Brain (organoid and tissue), 16 donors: ENCODE measurements at places on chromosomes 3 and 15.

GRCh38 chr15:59298225-59298853, 74.3 kb downstream of the MYO1E start:
- DNase-seq: no peak

DNA sequence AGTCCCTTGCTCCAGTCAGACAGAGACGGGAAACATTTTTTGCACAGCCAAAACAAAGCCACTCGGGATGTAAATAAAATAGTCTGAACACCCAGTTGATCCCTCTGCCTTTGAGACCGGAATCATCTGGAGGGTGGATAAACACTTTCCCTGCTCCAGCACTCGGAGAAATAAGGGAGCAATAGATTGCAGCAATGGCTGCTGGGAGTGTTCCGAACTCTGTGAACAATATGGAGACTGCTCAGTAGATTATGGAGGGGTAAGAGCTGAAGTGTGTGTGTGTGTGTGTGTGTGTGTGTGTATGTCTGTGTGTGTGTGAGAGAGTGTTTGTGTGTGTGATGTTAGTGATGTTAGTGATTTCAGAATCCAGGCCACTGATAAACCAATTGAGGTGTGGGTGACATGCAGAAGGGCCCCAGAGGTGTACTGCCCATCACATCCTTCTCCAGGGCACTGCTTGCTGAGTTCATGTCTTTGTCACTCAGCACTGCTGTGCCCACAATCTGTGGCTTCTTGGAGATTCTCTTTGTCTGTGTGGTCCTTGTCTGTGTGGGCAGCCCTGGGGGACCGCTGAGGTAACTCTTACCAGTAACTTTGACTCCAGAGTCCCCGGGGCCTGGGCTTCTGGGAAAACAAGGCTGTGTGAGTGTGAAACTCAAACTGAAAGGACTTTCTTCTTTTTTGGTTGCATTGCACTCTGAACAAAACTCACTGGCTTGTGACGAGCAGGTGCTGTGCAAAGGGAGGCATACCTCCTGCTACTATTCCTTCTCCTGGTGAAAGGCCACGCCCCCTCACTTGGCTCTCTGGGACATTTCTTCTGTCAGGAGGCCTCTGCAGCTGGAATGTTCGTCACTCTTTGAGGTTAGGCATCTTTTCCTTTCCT, 23.0 kb downstream of the CRYGS start:
- no peak for DNase-seq

- DNase-seq: no peak
Observed at GRCh38 chr15:92892201-92892555, 7.9 kb upstream of the CHD2 start.

- DNase-seq: no peak
Observed at GRCh38 chr15:79957741-79958140, 13.3 kb downstream of the BCL2A1 start.

- DNase-seq: no peak
Observed at GRCh38 chr3:157247391-157247790, 87.4 kb upstream of the CCNL1 start.

- DNase-seq: peak; percentile 51
Observed at GRCh38 chr15:92098869-92099268, 245.4 kb downstream of the SLCO3A1 start.

DNA sequence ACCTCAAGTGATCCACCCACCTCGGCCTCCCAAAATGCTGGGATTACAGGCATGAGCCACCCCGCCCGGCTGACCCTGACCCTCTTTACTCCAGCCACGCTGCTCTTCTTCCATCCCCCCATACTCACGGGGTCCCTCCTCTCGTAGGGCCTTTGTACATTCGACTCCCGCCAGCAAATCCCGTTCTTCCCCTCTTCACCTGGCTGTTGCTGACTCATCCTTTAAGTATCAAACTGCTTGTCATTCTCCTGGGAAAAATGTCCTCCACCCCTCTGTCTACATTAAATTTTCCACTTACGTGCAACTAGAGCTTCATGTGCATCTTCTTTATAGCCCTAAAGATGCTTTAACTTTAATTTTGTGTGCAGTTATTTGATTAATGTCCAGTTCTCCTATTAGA, 203.1 kb downstream of the OPA1 start:
- no peak for DNase-seq

DNA sequence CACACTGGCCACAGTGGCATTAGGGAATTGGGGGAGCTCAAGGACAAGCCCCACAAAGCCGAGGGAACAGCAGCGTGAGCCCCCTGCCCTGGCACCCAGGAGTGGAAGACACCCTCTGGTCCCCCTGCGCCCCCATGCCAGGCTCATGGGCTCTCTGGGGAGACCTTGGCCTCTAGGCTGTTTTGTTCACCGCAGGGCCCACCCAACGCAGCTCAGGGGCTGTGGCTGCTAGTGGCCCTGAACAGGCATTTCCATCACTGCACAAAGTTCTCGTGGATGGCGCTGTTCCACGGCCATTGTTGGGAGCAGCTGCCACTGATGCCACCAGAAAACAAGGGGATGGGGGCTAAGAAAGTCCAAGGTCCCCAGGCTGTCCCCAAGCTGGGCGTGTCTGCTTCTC, 147.7 kb downstream of the NSMCE3 start:
- DNase-seq: no peak

DNA sequence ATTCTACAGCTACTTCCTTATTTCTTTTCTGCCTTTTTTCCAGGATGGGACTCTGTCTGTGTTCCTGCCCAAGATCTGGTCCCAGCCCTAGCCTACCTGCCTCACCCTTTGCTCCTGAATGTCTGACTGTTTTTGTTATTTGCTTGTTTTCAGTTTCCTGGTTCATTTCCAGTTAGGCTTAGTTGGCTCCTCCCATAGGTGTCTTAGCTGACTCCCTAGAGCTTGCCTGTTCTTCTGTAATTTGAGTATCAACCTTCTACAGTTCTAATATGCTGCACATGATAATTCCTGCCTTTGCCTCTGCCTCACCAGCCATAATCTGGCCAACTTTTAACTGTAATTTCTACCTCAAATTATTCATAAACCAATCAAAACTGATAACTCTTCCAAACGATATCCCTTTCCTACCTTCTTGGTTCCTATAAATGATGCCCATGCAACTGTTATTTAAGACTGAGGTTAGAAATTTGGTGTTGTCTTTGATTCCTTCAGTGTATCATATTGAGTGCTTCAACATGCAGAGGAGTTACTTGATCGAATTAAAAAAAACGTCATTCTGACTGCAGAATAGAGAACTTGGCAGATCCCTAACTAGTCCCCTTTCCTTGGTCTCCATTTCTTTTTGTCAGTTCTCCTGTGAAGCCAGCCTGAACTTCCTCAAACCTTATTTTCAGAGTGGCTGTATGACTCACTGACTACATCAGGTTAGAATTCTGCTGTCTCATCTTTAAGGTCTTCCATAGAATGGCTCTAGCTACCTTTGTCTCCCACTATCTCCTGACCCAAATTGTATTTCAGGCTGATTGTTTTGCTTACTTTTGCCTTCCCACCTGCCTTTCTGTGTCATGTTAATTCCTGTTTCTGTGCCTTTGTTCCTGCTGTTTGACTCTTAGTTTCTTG, 8.4 kb downstream of the GOLM2 start:
- no peak for DNase-seq

GRCh38 chr15:45648521-45649200, 13.8 kb downstream of the SQOR start:
- no peak for DNase-seq

GRCh38 chr3:156211583-156211982, 91.2 kb downstream of the KCNAB1 start:
- no peak for DNase-seq

- peak; percentile 94 for DNase-seq
Observed at GRCh38 chr3:71728632-71729342, 3.6 kb upstream of the EIF4E3 start.

DNA sequence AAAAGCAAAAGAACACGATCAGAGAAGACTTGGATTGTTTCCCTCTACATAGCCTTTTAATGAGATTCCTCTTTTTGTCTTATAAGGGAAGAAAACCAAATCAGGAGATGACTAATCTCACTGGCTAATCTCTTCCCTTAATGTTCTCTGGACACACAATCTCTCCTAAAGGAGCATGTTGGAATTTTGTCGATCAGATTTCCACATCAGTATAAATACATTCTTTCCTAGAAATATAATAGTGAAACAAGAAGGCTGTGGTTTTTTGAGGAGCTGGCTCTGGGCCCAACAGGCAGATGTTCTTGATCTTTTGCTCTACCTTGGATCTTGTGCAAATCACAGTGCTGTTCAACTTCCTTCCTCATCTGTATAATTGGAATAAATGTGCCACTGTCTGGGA, 94.0 kb downstream of the GTPBP8 start:
- DNase-seq: no peak

DNA sequence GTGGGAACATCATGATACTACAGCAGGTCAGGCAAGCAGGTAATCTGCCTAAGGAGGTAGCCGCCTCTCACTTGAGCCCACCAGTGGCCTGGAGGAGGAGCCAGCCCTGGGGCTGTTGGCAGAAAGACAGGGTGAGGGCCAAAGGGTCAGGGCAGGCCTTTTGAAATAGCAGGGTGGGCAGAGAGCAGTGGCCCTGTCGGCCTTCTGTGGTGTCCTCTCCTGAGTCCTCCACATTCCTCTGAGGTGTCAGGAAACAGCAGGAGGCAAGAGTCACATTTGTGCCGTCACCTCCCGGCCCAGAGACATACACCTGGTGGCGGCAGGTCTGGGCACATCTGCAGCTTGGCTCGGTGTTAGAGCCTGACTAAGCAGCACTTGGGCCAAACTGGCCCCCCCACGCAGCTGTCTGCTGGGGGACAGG, 3.9 kb upstream of the BNC1 start:
- no peak for DNase-seq

DNA sequence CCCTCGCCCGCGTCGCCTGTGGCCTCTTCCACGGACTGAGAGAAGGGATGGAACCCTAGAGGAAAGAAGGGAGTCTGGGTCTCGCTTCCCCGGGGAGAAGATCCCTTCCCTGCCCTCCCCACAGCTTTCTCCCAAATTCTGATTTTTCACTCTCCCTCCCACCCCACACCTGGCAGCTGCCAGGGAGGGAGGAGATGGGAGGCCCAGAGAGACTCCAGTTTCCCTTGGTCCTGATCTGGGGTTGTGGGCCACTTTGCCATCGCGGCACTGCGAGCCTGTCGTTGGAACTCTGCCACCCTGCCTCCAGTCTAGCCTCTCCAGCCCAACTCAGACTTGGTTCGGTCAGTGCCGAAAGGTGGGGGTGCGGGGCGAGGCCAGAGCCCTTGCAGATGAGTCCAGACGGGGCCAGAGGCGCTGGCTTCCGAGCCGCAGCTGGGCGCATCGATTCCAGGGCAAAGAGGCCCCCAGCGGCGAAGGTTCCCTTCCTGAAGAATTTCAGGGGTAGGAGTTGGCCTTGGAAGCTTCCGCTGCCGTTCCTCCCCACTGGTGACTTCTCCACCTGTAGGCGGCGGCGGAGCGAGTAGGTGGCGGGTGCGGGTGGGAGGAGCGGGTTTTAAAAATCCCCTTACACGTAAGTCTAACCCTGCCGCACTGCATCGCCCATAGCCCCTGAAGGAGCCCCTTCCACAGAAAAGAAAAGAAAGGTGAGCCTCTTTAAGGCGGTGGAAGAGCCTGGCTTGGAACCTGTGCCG, 5.2 kb downstream of the WNT5A start:
- DNase-seq: peak; percentile 15

GRCh38 chr3:69805491-69805890, 66.2 kb downstream of the MITF start:
- DNase-seq: no peak

GRCh38 chr15:68972201-68973065, 42.1 kb upstream of the NOX5 start:
- DNase-seq: no peak

DNA sequence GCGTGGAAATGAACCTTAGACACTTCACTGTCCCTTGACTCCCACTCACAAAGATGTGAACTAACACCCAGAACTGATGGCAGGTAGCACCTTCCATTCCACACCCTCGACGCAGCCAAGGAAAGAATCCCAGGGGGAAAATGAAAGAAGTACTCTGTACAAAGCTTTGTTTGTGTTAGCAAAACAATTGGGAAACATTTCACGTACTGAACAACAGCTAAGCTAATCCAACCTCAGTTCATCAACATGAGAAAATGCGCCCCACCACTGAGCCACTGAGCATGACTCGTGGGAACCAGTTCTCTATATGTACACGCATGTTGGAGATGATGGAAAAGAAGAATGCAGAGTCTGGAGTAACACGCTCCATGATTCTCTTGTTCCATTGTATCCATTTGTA, 32.0 kb downstream of the CORO2B start:
- no peak for DNase-seq

DNA sequence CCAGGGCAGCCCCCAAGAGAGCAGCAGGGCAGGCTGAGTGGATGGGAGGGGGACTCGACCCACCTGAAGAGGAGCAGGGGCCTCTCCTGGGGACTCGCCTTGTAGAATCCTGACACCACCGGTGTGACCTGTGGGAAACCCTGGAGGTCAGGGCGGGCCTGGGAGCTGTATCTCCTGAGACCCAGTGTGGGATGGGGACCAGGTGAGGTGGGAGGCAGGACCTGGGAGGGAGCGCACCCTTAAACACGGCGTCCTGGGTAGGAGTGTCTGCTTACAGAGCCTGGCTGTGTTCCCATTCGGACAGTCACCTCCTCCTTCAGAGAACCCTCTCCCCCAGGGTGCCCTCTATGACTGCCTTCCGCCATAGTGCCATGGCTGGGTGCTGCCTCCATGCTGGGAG, 27.1 kb downstream of the C15orf39 start:
- DNase-seq: no peak

GRCh38 chr3:188979669-188980310, 192.0 kb upstream of the TPRG1 start:
- DNase-seq: no peak

DNA sequence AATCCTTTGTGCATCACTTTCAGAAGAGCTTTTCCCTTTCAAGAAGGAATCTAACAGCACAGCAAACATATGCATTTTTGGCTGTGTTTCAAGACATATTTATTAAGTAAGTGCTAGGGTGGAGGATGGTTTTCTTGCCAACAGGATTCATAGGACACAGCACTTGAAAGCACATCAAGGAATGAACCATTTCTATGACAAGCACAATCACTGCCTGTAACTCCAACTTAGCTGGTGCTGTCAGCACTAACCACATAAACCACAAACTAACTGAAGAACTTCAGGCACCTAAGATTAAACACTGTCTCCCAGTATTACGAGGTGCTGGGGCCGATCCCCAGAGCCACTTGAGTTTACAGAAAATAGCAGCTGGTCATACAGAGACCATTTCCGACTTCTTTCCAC, 35.4 kb upstream of the SPRED1 start:
- no peak for DNase-seq

DNA sequence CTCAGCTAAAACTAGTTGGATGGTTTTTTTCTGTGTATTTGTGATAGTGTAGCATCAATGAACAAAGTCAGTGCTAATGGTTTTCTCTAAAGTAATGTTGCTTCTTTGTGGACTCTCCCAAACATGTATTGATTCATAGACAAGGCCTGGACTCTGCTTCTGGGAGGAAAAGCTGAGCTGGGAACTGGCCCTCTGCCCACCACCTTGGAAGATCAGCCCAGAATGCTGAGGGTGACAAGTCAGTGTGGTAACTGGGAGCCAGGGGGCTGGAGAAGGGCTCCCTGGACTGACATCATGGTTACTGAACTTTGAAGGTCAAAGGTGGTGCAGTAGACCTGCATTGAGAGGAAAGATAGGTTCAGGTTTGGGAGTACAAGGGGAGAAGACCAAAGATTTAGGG, 3.0 kb downstream of the ARHGAP31 start:
- DNase-seq: no peak
